ENCODE measurements at places on chromosomes 12 and 14.

DNA sequence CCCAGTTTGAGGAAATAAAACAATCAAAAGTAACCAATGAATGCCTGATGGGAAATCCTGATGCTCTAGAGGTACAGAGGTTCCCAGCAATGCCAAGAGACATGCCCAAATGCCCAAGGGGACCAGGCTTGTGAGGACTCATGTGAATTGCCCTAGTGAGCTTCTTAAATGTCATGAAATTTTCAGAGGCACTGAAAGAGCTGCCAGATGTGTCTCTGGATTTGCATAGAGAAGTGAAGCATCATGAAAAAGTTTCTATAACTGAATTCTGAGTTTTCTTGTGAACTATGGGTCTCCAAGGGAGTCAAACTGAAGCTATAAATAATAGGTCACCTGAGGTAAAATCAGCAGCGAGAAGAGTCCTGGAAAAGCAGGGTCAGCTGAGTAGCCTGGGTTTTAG lies 9.9 kb downstream of the PTPRR start:
- DNase-seq: no peak

DNA sequence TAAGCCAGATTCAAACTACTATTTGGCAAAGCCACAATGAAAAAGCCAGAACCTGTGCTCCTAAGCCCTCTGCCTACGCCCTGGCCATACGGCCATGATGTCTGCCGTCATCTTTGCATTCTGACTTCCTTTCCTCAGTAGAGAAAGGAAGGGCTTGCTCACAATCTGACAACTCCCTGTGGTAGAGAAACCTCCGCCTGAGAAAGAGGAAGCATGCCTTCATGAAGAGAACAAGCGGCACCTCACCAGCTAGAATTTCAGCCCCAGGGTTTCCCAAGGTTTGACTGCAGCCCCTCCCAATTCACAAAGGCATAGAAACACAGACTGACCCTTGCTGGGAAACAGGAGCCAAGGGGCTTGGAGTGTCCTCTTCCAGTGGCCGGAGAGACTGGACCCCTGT lies 25.7 kb downstream of the TEP1 start:
- no peak for DNase-seq

DNA sequence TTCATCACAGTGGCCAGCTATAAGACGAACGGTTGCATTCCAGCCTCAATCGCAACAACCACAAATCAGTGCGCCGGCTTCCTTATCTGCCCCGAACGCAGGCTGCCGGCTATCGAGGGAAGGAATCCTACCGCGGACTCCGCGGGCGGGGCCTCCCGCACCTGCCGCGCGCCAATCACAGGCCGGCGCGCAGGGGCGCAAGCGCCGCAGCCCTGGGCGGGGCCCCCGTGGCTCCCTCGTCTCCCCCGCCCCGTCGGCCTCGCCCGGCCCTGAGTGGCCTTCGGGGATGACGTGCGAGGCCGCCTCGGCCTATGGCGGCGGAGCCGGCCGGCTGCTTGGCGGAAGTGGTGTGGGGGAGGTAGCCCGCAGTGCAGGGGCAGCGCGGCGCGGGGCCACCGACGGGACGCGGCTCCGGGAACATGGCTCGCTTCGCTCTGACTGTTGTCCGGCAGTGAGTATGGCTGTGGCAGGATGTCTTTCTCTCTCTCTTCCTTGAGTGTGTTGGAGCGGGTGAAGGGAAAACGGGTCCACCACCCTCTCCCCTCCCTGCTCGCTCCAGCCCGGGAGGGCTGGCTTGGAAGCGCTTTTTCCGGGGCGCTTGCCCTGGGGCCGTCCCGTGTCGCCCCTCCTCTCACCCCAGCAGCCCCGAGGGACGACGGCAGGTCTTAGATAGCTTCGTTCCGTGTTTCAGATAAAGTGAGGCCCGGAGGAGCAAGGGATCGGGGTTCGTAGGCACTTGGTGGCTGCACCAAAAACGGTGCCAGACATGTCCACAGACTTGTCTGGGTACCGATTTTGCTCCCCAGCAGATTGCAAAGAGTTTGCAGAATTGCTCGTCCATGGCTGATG lies at the start of gene TIGAR:
Gene TIGAR (plus strand): TSS at position 361 of the 849 bp plus-strand sequence. CDS start 59 bp downstream, at position 420.
- DNase-seq: peak; percentile 84

DNA sequence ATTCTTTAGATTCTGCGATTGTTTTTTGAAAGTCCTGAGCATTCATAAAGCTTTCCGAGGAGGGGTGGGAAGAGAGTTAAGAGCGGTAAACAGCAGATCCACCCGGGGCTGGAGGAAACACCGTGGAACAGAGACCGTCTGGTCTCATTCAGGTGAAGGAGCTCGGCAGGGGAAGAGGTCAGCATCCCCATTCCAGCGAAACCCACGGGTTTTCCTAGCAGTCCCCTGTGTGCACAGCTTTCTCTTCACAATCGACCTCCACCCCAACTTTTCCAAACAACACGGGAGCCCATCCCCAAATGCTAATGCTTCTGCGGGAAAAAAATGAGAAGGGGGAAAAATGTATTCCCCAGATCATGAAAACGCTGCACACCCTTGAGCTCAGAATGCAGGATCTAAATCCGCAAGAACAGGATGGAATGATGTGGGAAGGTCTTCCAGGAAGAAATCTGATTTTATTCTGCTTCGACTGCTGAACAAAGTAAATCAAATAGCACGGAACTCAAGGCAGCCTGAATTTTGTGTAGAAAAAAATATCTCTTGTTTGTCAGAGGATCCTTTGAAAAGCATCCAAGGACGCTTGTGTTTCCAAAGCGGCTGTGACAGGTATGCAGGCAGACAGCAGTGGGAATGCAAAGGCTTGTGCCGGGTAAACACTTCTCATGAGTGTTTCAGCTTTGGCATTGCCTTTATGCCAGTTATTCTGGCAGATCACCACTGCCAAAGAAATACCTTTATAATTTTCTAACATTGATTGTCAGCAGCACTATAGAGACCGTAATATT lies 128.8 kb downstream of the NDUFA12 start:
- DNase-seq: no peak

GRCh38 chr12:131217024-131217586 lies 263.4 kb downstream of the ADGRD1 start:
- DNase-seq: no peak

GRCh38 chr12:75606956-75607355 lies 95.5 kb upstream of the KRR1 start:
- DNase-seq: no peak

DNA sequence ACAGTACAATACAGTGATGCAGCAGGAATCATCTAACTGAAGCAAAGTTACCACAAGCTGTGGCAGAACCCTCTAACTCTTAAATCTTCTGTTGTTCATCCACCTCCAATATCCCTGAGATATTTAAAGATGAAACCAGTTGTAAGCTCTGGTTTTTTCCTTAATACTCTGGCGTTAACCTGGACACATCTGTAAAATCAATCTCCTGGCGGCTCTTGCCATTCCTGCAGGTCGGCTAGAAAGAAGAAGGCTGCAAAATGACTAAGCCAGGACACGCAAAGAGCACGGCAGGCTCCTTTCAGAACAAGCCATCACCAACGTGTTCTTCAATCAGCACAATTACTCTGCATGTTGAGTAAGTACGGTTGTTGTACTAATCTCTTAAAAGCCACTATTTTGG lies 309.3 kb downstream of the MED13L start:
- DNase-seq: no peak

DNA sequence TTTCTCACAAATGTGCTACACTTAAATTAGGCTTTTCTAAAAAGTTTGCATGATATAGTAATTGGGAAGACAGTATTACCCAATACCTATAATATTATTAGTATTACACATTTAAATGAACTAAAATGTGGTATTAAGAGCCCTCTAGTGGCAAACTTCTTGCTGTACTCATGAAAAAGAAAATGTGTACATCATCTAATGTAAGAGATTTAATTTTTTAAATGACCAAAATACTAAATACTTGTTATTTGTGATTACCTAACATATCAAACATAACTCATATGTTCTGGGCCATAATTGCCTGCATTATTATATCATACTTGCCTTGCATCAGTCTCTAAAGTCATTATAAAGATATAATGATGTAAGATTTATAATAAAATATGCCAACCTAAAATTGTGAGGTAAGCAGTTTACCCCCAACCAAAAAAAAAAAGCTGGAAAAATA lies 64.2 kb downstream of the DNAI7 start:
- no peak for DNase-seq

DNA sequence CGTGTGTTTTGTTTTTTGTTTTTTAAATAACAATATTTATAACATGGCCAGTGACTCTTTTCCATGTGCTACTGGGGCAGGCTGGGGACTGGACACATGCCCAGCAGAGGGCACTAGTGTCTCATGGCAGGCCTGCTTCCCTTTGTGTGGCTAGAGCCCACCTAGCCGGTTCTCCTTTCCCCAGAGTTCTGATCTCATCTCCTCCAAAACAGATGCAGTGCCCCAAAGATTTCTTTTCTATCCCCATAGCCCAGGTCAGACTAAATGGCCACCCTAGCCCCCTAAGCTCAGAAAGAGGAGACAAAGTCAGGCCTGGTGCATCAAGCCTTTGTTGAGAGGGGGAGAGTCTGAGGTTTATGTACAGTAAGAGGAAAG lies 21.2 kb downstream of the PRPF40B start:
- peak; percentile 69 for DNase-seq

DNA sequence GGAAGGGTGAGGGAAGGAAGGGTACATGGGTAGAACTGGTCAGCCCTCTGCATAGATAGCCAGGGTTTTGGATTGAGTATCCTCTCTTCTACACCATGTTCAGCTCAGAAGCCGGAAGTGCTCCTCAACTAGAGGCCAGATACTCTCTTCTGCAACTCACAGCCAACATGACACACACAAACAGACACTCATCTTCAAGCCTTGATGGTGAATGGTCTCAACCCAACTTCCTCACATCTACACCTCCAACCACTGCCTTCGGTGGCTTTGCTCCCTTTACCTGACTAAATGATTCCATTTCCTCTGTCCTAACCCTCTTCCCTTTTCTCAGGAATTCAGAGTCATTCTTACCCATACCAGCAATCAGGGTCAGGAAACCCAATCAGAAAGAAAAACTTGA lies 7.6 kb upstream of the FKBP11 start:
- no peak for DNase-seq

GRCh38 chr14:68464711-68465110 lies 328.2 kb downstream of the ZFP36L1 start:
- DNase-seq: no peak

DNA sequence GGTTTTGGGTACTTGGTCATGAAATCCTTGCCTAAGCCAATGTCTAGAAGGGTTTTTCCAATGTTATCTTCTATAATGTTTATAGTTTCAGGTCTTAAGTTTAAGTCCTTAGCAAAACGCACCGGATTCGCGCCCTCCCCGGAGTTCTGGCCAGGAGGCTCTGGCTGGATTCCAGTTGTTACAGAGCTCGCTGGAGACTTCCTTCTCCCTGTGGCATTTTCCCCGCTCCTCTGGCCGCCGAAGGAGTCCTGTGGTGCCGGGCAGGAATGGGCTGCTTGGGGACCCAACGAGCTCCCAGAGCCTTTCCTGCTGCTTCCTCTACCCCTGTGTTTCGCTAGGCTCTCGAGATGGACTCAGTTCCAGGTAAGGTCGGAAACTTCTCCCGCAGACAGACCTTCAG lies 335.9 kb downstream of the AEBP2 start:
- DNase-seq: no peak

DNA sequence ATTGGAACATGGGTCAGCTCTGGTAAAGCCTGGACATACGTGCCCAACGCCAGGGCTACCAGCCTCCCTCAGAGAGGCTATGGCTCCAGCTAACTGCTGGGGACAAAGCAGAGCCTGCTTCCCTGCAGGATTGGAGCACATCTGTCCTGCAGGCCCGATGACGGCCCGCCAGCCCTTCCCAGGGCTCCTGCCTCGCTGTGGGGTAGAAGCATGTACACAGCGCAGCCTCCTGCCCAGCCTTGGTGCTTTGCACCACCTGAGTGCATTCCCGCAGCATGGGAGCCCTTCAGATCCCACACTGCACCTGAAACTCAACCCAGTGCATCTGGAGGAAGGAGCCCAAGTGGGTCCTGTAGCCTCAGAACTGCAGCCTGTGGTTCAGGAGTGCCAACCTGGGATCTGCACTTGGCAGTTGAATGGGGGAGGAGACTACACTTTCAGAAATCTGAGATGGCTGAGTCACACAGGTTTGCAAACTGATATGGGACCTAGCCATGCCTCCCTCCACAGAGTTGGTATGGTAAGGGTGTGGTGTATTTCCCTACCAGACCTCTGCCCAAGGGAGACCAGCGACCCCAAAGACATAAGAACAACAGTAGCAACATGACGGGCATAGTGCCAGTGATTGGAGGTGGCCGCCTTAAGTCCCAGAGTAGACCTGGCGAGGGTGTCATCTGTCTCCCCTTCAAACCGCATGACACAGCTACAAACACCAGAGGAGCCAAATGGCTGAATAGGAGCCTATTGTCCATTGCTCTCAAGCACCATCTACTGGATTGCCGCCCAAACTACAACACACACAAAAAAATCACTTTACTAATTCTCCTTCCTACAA lies 273.9 kb upstream of the MIS18BP1 start:
- DNase-seq: no peak

GRCh38 chr12:107404981-107405380 lies 280.6 kb upstream of the PWP1 start:
- DNase-seq: no peak

- DNase-seq: no peak
Measured at GRCh38 chr12:47273191-47273626, 193.4 kb upstream of the AMIGO2 start.

- no peak for DNase-seq
Measured at GRCh38 chr14:93936245-93936644, 9.1 kb downstream of the FAM181A start.
